Kasumi-1 (cell line): ENCODE measurements at places on chromosomes 11 and 22.

- no peak for DNase-seq
These were observed 45.4 kb upstream of the CARS1 start for GRCh38 chr11:3102641-3102921.

GRCh38 chr11:61764606-61765260, 12.3 kb downstream of the MYRF start:
- no peak for DNase-seq

DNA sequence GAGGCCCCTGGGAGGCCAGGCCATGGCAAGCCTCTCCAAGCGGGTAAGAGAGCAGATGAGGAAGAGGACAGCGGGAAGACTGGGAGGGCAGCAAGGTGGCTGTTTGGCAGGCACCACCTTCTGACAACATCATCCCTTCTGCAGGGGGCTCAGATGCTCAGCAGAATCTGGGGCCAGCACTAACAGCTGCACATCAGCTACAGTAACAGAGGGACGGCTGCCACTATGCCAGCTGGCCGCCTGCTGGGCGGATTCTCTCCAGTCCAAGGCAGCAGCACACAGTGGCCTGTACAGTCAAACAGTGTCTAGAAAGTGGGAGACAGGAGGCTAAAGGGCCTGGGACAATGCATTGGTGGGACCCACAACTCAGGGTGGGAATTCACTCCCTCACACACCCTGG, 10.7 kb upstream of the TXN2 start:
- DNase-seq, result no peak

DNA sequence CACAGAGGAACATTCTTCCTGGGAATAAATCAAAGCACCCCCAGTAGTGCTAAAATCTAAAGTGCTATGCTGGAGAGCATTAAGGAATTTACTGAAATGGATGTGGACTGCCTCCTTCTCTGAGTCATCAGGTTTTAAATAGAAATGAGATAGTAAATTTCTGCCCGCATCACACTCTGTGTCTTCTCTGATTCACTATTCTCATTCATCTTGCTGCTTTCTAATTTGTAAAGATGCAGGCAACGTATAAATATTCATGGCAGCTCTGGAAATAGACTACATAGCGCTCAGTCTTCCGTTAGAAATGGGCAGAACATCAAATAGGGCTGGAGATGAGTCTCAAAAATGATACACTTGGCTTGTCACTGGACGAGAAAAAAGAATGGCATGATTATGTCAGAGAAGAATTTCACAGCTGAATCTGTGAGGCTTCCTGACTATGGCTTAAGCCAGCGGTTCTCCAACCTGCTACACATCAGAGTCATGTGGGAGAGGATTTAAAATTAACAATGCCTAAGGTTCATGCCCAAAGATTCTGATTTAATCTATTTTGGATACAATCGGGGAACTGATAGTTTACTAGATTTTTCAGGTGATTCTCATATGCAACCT, 178.2 kb downstream of the LRRC4C start:
- no peak for DNase-seq

- DNase-seq, result no peak
These were observed 42.4 kb downstream of the AMPD3 start for GRCh38 chr11:10497371-10498021.

DNA sequence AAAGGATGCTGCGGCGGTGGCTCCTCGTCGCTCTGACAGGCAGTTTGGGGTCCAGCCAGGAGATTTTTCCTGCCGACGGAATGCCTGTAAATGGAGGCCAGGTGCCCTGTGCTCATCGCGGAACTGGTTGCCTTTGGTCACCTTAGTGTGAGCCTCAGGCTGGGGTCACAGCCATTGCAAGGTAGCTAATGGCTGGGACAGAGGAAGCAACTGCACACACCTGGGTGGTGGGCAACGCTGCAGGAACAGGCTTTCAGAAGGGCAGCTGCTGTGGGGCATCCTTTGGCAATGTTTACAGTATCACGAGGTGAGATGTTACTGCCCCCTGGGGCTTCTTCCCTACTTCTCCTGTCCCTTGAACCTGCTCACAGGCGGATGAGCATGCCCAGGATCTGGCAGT, 205.5 kb downstream of the GRIK4 start:
- DNase-seq, result no peak
